Natural killer cell (primary cell): ENCODE measurements at places on chromosomes 11 and 22. TPM values are rescaled to one million over a fixed set of nuclear protein-coding genes. Genes with fewer than 3 reads are reported as not detected.

OR51G2 gene
- total RNA-seq = not detected

PKP3 gene
- total RNA-seq = 0.29 TPM

TCP11L1 gene
- total RNA-seq = 22.7 TPM

CABP4 gene
- total RNA-seq = 12.9 TPM

GLB1L2 gene
- 0.61 TPM for total RNA-seq

TSSK2 gene
- total RNA-seq = not detected
